ENCODE measurements at places on chromosomes 16 and 17. TPM values are rescaled to one million over a fixed set of nuclear protein-coding genes. Genes with fewer than 3 reads are reported as not detected.

DNA sequence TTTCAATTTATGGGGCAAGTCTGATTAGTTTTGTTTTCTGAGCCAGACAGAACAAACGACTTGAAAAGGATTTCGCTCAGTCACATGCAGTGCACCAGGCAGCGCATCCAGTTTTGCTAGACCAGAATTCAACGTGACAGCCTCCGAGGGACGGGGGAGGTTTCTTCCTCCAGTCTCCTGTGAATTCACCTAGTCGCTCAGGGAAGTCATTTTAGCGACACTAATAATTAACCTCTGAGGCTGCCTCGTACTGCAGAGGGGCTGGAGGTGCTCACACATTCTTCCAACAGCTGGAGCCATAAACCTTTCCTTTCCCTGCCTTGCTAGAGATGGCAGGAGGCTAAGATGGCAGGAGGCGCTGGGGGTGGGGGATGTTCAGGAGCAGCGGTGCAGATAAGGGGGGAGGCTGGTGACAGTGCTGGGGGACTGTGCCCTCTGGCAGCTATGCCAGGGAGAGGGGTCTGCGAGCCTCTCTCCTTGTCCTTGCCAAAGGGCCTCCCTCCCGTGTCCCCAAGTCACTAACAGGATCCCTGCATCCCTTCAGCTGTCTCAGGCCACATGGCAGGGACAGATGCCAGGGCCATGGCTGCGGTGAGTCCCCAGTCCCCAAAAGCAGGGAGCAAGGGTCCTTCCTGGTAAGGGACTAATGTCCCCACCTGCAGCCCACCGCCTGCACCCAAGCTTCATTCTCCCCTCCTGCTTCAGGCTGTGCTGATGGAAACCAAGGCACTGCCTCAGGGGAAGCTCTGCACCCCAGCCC is 24.0 kb downstream of the MXRA7 start:
- DNase-seq, result no peak

Gene SLC5A11
- not detected for total RNA-seq

Gene KRTAP2-3
- not detected for total RNA-seq

Gene SLC5A10
- total RNA-seq, result not detected

Gene DPH1
- 30.5 TPM for total RNA-seq
